ENCODE measurements at places on chromosomes 16 and 17. TPM values are rescaled to one million over a fixed set of nuclear protein-coding genes. Genes with fewer than 3 reads are reported as not detected.
A peak's percentile ranks its signal among the peaks of the same experiment; 100 is the strongest.

The HBA1 gene
- not detected for total RNA-seq

The GPRC5C gene
- 0.60 TPM for total RNA-seq

The TPSG1 gene
- total RNA-seq, result 0.40 TPM

The SULT1A4 gene
- total RNA-seq, result 2.7 TPM

The C16orf89 gene
- total RNA-seq, result not detected

The GLP2R gene
- total RNA-seq, result not detected

The CD300E gene
- total RNA-seq, result 8.9 TPM

The TIGD7 gene
- total RNA-seq, result 3.7 TPM

- no peak for DNase-seq
Measured at GRCh38 chr17:72822358-72823023, 270.0 kb downstream of the SLC39A11 start.

DNA sequence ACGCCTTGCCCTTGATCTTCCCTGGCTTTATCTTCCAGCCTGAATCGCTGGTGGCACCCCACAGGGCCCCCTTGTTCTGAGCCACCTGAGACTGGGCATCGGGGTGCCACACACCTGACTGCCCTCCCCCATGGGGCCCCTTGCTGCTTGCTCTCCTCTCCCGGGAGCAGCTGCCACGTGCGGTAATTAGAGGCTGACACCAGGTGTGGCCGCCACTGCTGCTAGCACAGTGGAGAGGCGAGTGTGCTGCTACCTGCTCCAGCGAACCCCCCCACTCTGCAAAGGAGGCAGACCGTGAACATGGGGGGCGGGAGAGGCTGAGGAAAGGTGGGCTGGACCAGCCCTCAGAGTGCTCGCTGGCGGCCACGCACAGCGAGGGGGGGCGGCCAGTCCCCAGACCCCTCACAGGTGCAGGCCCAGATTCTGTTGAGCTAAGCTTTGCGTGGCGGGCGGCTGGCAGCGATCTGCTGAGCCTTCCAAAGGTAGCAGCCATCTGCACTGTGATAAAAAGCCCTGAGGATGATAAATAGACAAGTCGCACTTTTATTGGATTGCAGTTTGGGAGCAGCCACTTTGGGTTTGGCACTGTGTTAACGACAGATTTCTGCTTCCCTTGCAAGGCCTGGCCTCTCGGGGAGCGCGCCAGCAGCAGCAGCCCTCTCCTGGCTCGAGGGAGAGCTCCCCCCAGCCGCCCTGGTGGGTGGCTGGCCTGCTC lies 167.9 kb upstream of the GSE1 start:
- DNase-seq, result no peak

- DNase-seq, result peak; percentile 24
Measured at GRCh38 chr16:50744881-50745280, 3.0 kb downstream of the CYLD start.

GRCh38 chr16:56625943-56626654 lies 518 bp downstream of the MT1E start:
- no peak for DNase-seq

DNA sequence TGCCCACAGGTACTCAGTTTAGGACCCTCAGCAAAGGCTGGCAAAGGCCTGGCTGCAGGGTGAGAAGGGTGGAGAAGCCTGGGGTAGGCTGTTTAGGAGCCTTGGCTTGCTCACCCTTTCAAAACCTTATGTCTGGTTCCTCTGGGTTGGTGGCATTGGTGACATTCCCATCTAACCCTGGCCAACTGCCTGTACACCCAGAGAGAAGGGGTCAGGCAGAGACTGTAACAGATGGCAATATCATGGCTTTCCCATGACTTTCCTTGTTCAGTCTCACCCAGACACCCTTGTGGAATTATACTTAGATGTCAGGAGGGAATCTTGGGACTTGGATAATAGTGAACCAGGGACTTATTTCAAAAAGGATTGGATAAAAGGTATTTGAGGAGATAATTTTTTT lies 18.5 kb upstream of the LLGL1 start:
- DNase-seq, result no peak

DNA sequence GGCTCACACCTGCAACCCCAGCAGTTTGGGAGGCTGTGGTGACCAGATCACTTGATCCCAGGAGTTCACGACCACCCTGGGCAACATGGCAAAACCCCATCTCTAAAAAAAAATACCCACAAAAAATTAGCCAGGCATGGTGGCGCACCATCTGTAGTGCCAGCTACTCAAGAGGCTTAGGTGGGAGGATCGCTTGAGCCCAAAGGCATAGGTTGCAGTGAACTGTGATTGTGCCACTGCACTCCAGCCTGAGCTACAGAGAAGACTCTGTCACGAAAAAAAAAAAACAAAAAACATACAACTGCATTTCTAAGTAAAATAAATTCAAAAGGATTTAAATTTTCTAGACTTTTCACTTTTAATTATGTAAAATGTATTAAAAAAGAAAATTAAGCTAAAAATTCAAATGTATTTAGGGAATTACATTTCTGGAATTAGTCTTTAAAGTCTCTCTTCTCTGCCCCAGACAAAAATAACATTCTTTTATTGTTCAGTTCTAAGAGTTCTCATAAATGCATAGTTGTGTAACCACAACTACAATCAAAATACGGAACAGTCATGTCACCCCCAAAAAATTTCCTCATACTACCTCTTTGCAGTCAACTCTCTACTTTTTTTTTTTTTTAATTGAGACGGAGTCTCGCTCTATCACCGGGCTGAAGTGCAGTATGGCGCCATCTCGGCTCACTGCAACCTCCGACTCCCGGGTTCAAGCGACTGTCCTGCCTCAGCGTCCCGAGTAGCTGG lies 14.1 kb downstream of the FAM222B start:
- DNase-seq, result no peak

- no peak for DNase-seq
Measured at GRCh38 chr16:1381612-1382406, 30.1 kb downstream of the GNPTG start.

DNA sequence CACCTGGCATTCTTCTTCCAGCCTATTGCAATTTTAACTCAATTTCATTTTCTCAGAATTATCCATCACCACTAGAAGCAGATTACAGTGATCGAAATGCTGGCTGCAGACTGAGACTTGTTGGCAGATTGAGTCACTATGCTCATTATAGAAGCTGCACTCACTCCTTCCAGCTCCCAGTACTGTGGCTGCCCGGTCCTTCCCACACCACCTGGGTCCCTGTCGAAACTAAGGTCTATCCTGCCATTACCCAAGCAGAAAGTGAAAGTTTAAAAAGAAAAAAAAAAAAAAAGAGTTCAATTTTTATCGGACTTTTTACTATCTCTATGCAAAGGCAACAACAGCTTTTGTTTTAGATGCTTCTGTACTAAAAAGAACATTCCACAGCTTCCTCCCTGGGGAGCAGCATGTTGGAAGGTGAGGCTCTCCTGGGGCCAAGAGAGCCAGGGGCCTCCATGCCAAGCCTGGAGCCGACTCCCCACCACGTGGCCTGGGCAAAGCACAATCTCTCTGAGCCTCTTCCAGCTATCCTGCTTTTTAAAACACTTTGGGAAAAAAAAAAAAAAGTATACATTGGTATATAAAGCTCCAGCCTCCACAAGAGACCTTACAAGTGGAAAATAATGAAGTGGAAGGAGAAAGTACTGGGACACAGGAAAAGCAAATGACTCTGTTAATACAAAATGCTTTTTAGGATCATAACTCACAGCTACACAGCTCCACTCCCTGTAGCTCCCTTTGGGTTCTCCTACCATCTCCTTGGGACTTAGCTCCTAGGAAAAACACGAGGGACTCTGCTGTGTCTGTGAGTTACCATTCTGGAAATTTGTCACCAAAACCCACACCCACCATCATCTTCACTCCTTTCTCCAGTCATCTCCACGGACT lies 77.8 kb downstream of the USP31 start:
- no peak for DNase-seq

GRCh38 chr17:1800712-1801111 lies 29.0 kb downstream of the SMYD4 start:
- DNase-seq, result no peak

- DNase-seq, result peak; percentile 77
Measured at GRCh38 chr16:86044881-86045590, 146.1 kb downstream of the IRF8 start.

DNA sequence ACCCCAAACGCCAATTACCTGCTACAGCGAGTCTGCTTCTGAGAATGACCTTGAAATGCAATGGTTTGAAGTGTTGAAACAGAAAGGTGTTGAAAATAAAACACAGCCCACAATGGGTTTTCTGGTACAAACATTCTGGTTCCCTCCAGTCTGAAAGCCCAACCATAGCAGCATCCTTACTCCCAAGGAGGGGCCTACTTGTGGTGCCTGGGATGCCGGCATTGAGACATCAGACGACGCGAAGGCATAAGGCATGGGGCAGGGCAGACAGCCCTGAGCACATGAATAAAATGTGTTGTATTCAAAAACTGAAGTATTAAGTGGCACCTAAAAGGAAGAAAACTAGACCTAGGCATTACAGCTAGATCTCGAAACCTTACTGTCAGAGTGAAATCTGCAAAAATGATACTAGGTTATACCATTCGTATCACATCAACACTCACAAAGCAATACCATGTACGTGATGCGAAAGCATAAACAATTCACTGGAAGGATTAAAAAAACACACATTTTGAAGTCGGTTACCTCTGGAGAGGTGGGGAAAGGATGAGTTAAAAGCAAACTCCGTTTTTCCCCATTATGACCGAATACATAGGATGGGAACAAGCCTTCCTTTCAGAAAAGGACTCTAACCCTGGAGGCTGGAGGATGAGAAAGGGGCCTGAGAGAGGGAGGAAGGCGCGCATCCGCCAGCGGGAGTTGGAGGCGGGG lies 702 bp downstream of the NUDT21 start:
- DNase-seq, result peak; percentile 14

GRCh38 chr16:58121132-58121531 lies 8.0 kb downstream of the CFAP20 start:
- no peak for DNase-seq

DNA sequence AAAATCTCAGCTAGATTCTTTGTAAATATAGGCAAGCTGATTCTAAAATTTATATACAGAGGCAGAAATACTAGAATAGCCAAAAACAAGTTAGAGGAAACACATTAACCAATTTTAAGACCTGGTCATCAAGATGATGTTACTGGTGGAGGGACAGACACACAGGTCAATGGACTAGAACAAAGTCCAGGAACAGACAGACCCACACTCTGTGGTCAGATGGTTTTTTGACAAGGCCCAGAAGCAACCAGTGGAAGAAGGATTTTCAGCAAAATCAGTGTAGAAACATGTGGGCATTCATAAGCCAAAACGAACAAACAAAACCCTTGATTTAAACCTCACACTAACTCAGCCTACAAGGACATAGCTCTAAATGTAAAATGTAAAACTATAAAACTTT lies 99.7 kb upstream of the METRNL start:
- DNase-seq, result no peak

- no peak for DNase-seq
Measured at GRCh38 chr17:78697554-78698343, 84.3 kb downstream of the CYTH1 start.

DNA sequence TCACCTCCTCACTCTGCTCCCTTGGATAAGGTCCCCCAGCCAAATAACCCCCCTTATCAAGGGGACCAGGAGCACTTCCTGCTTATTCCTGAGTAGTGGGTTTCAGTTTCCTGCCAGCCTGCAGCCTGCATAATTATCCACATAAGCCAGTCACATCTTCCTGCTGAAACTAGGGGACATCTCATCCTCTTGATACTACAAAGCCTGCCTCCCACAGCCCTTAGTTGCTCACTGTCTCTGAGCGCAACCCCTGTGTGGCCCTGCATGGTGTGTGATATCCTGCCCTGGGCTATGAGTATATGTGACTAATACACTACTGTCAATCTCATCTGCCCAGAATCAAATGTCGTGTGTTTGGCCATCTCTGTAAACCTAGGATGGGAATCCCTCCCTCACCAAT lies 8.0 kb upstream of the XYLT2 start:
- no peak for DNase-seq

DNA sequence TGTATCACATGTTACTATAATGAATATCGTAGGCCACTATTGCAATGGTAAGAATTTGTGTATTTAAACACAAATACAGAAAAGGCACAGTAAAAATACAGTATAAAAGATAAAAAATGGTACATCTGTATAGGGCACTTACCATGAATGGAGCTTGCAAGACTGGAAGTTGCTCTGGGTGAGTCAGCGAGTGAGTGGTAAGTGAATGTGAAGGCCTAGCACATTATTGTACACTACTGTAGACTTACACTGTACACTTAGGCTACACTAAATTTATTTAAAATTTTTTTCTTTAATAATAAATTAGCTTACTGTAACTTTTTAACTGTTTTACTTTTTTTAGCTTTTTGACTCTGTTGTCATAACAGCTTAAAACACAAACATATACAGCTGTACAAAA lies 42.5 kb downstream of the AKAP10 start:
- DNase-seq, result no peak

- no peak for DNase-seq
Measured at GRCh38 chr16:56591377-56592060, 2.2 kb downstream of the MT3 start.

DNA sequence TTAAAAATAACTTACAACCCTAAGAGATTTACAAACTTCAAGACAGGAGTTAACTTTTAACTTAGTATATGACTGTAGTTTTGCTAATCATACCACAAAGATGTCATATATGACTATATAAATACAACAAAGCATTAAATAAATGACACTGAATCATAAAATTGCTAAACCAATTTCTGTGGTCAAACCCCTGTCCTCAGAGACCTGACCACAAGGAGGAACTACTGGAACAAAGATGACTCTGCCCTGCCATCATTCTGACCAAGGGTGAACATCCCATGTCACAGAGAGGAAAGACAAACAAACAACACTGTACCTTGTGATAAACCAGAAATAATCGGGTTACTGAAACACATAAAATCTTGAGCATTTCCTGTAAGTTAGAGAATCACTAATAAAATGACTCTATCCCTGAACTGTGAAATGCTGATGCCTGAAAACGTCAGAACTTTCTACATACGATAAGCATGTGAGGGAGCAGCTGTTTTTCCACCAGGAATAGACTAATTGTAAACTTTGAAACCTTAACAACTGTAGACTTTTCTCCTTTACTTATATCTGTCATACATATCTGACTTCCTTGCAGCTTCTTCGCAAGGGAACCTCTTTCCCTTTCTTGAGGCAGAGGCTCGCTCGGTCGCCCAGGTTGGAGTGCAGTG lies 47.9 kb downstream of the WDR59 start:
- no peak for DNase-seq

GRCh38 chr17:15257796-15258512 lies 7.2 kb downstream of the PMP22 start:
- no peak for DNase-seq

GRCh38 chr16:2963723-2964474 lies at the start of gene KREMEN2:
Gene KREMEN2 (plus strand): TSS chr16:2964275. CDS start chr16:2964521, 246 bp downstream.
- peak; percentile 59 for DNase-seq

DNA sequence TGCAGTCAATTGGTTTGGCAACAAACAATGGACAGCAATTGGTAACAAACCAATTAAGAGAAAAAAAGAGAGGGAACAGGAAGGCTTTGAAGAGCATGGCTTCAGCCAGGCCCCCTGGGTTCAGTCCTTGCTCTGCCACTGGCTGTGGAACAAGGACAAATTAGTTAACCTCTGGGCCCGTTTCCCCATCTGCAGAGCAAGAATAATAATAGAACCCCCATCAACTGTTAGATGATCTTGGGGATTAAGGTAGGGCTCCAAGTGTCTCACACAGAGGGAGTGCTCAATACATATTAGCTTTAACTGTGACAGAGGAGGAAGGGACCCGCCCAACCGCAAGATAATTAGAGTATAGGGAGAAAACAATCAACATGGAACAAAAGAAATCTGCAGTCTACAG lies 55.2 kb downstream of the PECAM1 start:
- no peak for DNase-seq
